CD14-positive monocyte (primary cell): ENCODE measurements at places on chromosomes 12 and 14.

GRCh38 chr14:22152161-22152870 lies 436.7 kb downstream of the DAD1 start:
- DNase-seq, result no peak
- H3K27me3 ChIP-seq, result no peaks in the 10 kb centered on the region
- H3K4me1 ChIP-seq, result no peaks in the 10 kb centered on the region
- H3K4me3 ChIP-seq, result no peak overlapping the region
- H3K27ac ChIP-seq, result no peak overlapping the region

DNA sequence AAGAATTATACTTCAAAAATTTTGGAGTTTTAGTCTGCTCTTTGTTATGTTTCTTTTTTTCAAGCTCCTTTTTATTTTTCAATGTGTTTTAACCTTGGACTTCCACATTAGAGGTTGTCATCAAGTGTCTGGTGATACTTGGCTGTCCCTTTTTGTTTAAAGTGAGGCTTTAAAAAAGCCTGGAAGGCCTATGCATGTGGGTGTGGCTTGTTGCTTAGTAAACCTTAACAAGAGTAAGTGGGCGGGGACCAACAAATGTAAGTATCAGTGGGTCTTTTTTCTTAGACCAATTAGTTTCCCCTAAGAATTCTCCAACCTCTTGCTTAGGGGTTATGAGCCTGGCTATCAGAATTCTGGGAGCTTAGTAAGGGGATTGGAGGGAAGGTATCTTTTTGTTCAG lies 26.4 kb downstream of the HCFC2 start:
- no peaks in the 10 kb centered on the region for H3K27me3 ChIP-seq
- H3K4me3 ChIP-seq, result no peak overlapping the region
- no peaks in the 10 kb centered on the region for H3K4me1 ChIP-seq
- no peak for DNase-seq
- peaks cover 83% of the 10 kb centered on the region for H3K36me3 ChIP-seq

- no peak overlapping the region for H3K4me3 ChIP-seq
- no peak for DNase-seq
- H3K4me1 ChIP-seq, result no peaks in the 10 kb centered on the region
- H3K27me3 ChIP-seq, result no peaks in the 10 kb centered on the region
- H3K36me3 ChIP-seq, result no peaks in the 10 kb centered on the region
These were observed 71.8 kb downstream of the KIF26A start for GRCh38 chr14:104209985-104210816.

DNA sequence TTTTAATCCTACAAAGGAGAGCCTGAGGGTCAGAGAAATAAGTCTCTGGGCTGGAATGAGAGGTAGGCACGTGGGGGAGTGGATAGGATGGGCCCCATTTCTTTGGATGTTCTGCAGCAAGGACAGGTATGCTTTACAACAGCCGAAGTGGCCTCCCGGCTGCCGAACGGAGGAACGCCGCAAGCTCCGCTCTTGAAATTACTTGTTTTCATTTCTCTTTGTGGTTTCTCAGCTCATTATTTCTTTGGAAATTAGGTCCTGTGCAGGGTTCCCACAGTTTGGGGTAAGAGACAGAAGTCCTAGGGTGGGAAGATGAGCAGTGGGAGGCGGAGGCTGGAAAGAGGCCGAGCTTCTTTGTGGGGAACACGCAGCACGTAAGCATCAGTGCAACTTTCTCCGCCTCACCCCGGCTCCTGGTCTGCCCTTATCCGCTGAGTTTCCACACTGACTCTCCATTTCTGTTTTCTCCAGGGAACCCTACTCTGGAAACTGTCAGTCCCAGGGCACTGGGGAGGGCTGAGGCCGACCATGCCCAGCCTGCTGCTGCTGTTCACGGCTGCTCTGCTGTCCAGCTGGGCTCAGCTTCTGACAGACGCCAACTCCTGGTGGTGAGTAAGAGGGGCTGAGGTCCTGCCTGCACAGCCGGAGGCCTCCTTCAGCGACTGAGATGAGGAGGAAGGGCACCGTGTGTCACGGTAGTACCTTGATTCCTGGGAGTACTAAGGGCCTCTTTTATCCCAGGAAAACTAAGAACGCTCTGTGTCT lies 2.0 kb downstream of the WNT5B start:
- no peaks in the 10 kb centered on the region for H3K36me3 ChIP-seq
- H3K4me1 ChIP-seq, result peaks cover 59% of the 10 kb centered on the region
- H3K27ac ChIP-seq, result no peak overlapping the region
- peak overlapping the region; percentile 42 for H3K4me3 ChIP-seq

GRCh38 chr12:89472508-89472907 lies 52.1 kb downstream of the GALNT4 start:
- no peaks in the 10 kb centered on the region for H3K36me3 ChIP-seq
- no peak overlapping the region for H3K27ac ChIP-seq
- peaks cover 17% of the 10 kb centered on the region for H3K4me1 ChIP-seq
- H3K27me3 ChIP-seq, result no peaks in the 10 kb centered on the region
- H3K4me3 ChIP-seq, result no peak overlapping the region

DNA sequence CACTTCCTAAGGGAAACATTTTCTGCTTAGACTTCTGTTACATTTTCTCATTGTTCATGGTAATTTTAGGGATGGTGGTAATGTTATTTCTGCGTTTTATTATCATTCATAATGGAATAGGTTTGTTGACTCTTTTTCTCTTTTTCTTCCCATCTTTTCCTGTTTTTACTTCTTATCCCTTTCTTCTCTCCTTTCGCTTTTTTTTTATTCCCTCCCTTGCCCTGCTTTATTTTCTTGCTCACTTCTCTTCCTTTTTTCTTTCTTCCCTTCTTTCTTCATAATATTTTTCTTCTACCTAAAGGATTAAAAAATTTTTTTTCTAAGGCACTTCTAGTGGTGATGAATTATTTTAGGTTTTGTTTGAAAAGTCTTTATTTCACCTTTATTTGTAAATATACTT lies 45.6 kb downstream of the CNOT2 start:
- H3K27ac ChIP-seq, result no peak overlapping the region
- H3K4me3 ChIP-seq, result no peak overlapping the region
- DNase-seq, result no peak
- no peaks in the 10 kb centered on the region for H3K27me3 ChIP-seq
- peaks cover 53% of the 10 kb centered on the region for H3K36me3 ChIP-seq
- H3K4me1 ChIP-seq, result no peaks in the 10 kb centered on the region

DNA sequence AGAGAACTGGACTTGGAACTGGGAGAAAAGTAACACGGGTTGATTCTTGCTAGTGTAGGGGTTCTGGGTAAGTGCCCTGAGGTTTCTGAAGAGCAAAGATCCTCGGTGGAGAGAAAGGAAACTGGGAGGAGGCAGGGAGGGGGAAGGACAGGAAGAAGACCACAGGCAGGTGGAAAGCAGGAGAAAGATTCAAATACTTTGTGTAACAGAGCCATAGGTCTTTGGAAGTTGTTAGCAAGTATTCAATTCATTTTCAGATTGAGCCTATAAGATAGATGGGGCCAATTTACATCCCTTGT lies 1.3 kb downstream of the PNP start:
- peak overlapping the region; percentile 100 for H3K27ac ChIP-seq
- peak overlapping the region; percentile 87 for H3K4me3 ChIP-seq
- H3K4me1 ChIP-seq, result peaks cover 35% of the 10 kb centered on the region
- DNase-seq, result no peak
- peaks cover 38% of the 10 kb centered on the region for H3K36me3 ChIP-seq
- H3K27me3 ChIP-seq, result no peaks in the 10 kb centered on the region

DNA sequence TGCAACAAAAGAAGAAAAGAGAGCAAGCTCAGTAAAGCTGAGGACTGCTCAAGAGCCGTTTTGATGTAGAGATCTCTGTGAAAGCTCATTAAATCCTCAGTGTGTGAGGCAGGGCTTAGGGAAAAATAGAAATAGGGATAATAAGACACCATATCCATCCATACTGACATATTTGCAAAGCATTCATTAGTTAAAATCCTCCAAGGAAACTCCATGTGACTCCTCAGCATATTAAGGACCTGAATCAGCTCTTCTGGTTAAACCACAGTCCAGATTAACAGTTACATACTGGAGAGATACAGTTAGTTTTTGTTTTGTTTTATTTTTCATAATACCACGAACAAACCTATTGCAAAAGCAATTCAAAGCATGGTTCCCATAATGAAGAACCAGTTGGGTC lies 288.2 kb downstream of the PAWR start:
- no peaks in the 10 kb centered on the region for H3K27me3 ChIP-seq
- DNase-seq, result no peak
- H3K27ac ChIP-seq, result no peak overlapping the region
- no peak overlapping the region for H3K4me3 ChIP-seq
- no peaks in the 10 kb centered on the region for H3K36me3 ChIP-seq

DNA sequence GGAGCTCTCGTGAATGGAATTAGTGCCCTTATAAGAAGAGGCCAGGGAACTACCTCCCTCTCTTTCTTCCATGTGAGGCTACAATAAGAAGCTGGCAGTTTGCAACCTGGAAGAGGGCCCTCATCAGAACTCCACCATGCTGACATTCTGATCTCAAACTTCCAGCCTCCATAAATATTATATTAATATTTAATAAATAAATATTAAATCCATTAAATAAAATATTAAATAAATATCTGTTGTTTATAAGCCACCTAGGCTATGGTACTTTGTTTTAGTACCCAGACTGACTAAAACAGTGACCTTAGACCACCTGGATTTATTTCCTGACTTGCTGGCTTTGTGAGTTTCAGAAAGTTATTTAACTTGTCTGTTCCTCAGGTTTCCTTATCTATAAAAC lies 49.9 kb downstream of the ZNF641 start:
- DNase-seq, result no peak
- peaks cover 8% of the 10 kb centered on the region for H3K4me1 ChIP-seq
- no peak overlapping the region for H3K4me3 ChIP-seq
- no peak overlapping the region for H3K27ac ChIP-seq
- H3K36me3 ChIP-seq, result no peaks in the 10 kb centered on the region
- no peaks in the 10 kb centered on the region for H3K27me3 ChIP-seq

DNA sequence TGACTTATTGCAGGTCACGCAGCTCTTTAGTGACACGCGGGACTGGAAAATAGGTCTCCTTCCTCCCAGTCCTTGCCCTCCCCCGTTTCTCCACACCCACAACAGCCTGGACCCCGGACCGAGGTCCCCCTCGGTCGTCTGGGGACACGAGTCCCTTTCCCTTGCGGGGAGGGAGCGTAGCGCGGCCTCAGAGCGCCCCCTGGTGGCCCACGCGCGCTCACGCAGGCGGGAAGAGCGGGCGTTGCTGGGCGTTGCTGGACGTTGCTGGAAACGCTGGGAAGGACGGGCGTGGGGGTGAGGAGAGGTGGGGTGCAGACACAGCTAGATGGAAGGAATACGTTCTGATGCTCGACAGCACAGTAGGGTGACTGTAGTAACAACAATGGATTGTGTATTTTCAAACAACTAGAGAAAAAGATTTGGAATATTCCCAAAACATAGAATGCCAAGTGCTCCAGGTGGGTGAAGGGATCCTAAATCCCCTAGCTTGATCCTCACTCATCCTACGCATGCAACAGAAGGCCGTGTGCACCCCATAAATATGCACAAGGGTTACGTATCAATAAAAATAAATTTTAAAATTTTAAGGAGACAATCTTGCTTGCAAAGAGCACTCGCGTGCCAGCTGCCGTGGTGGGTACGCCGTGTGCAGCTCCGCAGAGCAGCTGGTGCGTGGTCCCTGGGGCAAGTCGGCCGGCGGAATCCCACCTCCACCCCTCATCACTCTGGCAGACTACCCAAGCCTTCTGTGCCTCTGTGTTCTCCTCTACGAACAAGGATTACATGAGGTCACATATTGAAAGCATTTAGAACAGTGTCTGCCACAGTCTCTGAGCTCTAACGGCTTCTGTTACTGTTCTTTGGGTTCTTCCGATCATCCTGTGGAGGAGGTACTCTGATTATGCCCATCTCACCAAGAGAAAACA lies 87.4 kb downstream of the B4GALNT3 start:
- peaks cover 26% of the 10 kb centered on the region for H3K4me1 ChIP-seq
- DNase-seq, result peak; percentile 63
- H3K36me3 ChIP-seq, result no peaks in the 10 kb centered on the region
- H3K27ac ChIP-seq, result no peak overlapping the region
- H3K27me3 ChIP-seq, result peaks cover 7% of the 10 kb centered on the region
- H3K4me3 ChIP-seq, result no peak overlapping the region

DNA sequence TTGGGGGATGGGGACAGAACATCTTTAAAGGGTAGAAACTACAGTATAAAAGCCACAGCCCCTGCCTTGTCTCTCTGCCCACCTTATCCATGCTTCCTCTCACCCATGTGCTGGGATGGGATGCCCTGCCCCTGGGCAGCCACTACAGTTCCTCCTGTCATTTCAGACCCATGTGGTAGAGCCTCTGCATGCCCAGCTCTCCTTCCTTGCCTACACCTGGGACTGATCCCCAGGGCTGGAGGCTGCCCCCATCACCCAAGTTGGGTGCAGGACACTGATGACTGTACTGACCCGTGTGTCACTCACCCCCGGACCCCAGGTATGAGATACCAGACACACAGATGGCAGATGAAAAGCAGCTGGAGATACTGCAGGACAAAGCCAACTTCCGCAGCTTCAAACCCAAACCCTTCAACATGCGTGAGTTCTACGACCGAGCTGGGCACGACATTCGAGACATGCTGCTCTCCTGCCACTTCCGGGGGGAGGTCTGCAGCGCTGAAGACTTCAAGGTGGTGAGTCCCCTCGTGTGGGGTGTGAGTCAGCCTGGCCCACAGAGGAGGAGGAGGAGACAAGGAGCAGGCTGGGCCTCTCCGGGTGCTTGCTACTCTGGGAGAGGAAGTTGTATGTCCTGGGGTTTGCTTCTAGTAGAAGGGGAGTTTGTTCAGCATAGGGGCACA lies 2.2 kb downstream of the ASIC1 start:
- peaks cover 25% of the 10 kb centered on the region for H3K4me1 ChIP-seq
- no peak overlapping the region for H3K4me3 ChIP-seq
- no peak overlapping the region for H3K27ac ChIP-seq
- H3K36me3 ChIP-seq, result no peaks in the 10 kb centered on the region
- peaks cover 53% of the 10 kb centered on the region for H3K27me3 ChIP-seq

- H3K4me3 ChIP-seq, result no peak overlapping the region
- peaks cover 27% of the 10 kb centered on the region for H3K4me1 ChIP-seq
These were observed 2.9 kb downstream of the PHLDA1 start for GRCh38 chr12:76028571-76029277.

- no peaks in the 10 kb centered on the region for H3K27me3 ChIP-seq
- H3K36me3 ChIP-seq, result no peaks in the 10 kb centered on the region
- no peaks in the 10 kb centered on the region for H3K4me1 ChIP-seq
- no peak overlapping the region for H3K27ac ChIP-seq
- H3K4me3 ChIP-seq, result no peak overlapping the region
These were observed 129.7 kb upstream of the PLEKHG7 start for GRCh38 chr12:92573104-92573503.

- DNase-seq, result no peak
- no peaks in the 10 kb centered on the region for H3K36me3 ChIP-seq
These were observed 262.5 kb upstream of the TMEM132C start for GRCh38 chr12:128004383-128004938.
